ENCODE measurements at places on chromosomes 2 and 18.
A peak's percentile ranks its signal among the peaks of the same experiment; 100 is the strongest.

- DNase-seq = peak; percentile 62
Measured at GRCh38 chr2:143110758-143111428, 18.3 kb upstream of the ARHGAP15 start.

DNA sequence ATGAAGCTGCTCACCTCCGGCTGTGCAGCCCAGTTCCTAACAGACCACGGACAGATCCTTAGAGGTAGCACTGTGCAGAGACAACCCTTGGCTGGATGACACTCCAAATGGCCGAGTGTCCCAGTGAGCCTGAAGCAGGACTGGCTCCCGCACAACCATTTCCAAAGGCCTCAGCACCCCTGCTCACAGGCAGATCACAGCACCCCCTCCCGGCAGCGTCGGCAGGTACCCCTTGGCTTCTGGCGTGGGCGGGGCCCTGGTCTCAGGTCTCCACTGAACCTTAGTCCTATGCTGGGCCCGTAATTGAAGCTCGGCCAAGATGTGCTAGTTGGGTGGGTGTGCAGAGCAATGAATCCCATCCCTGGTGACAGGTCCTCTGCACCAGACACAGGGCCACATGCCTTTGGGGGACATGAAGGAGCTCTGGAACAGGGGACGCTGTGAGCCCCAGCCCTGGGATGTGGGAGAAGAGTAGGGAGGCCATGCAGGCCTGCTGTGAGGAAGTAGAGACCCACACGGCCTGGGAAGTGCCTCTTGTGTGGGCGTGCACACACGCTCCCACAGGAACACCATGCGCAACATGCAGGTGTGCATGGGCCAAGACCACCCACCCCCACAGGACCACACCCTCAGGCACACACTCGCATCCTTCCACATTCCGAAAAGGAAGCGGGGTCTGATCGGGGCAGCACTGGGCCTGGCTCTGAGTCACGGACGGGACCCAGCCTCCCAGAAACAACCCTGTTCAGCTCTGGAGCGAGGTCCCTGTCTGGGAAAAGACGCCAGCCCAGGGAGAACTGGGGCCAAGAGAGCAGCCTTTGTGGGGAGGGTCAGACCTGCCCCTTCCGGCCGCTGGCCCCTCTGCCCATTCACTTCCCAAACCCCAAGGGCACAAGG lies 2.8 kb downstream of the DUSP2 start:
- DNase-seq = no peak

- no peak for DNase-seq
Measured at GRCh38 chr2:69563021-69563420, 80.5 kb downstream of the AAK1 start.

DNA sequence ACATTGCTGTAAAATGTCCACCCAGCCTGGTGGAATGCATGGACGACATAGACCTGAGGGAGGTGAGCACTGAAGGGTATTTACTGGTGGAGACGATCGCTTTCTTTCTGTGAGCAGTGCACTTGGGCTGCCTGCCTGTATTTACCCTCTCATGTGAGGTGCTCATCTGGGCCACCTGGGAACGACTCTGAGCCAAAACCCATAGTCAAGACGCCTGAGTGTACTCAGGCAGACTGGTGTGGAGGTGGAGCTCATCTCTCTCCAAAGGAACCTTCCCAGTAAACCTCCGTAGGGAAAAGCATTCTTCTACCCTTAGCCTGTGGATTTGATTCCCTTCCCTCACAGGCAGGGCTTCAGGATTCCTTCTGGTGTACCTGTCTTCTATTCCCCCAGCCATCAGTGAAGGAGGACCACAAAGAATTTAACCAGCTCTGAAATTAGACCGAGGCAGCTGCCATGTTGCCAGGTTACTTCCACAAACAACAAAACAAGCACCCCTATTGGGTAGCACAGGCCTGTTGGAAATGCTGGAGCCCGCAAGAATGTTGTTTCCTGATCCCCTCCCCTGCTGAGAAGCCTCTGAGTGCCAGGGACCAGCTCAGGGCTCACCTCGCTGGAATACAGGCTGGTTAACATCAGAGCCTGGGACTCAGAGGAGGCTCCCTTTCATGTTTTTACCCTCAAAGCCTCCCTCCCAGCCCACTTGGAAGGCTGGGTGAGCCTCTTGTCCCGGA lies 47.5 kb upstream of the TXNDC2 start:
- no peak for DNase-seq

- no peak for DNase-seq
Measured at GRCh38 chr2:74544634-74545033, 9.1 kb downstream of the LOXL3 start.

- DNase-seq = no peak
Measured at GRCh38 chr2:72613931-72614330, 211.9 kb downstream of the EXOC6B start.

GRCh38 chr18:22434973-22435608 lies 17.4 kb upstream of the CTAGE1 start:
- DNase-seq = no peak

DNA sequence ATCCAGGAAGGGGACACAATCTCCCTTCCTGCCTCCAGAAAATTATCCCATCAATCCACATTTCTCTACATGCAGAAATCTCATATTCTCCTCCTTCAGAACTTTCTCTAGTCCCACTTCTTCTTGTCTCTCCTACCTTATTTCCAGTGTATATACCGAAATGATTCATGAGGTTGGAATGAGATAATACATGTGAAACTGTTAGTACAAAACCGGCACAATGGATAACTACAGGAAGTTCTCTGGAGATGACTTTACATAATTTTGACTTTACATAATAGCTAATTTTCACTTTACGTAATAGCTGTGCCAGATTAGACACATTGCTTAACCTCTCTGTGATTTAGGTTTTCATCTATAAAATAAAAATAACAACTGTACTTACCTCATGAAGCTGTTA lies 801.3 kb downstream of the ERBB4 start:
- no peak for DNase-seq

DNA sequence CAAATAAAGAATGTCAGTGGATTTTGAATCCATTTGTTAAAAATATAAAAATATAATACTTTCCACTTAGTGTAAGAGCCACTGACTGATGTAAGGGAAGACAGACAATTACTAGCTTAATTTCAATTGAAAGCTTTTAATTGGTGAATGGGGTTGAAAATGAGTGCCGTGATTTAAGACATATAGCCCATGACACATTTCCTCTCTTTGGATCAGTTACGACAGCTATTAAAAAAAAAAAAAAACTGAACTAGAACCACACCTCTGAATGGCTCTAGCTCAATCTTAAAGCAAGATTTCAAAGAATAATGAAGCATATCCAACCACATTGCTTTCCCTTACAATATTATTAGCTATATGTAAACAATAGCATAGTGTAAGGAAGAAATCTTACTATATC lies 44.0 kb downstream of the CIB4 start:
- no peak for DNase-seq

- DNase-seq = no peak
Measured at GRCh38 chr2:184215745-184216144, 382.6 kb upstream of the ZNF804A start.

DNA sequence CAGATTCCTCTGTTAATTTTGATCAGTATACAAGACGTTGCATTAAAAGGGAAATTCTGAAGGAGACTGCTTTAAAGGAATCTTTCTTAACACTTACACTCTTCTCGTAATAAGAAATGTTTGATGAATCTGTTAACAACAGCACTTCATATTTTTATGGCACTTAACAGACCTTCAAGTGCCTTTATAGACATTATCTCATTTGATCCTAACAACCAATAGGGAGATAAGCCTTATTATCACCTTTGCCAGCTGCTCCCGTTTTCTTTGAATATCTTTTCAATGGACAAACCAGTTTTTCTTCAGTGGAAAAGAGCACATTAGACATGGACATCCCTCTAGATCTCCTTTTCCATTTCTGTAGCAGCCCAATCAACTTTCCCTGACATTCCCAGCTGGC lies 653.0 kb upstream of the FAM98A start:
- no peak for DNase-seq

DNA sequence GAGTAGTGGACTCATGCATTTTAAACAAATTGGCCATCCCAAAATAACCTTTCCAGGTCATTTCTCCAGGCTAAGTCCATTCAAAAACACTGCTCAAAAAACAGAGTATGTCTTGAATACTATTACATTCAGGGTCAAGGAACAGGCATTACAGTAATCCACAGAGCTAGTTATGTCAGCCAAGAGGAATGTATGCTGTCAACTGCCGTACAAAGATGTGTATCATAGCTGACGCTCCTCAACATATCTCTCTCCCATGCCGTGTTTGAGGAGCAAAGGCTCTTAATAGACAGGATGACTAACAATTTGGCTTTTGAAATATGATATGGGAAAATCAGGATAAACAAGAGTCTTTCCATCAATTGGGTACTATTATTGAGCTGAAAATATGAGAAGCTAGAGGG lies 68.8 kb upstream of the KCTD1 start:
- DNase-seq = no peak

Measured in activated CD4-positive, alpha-beta T cell treated with anti-CD3 and anti-CD28 coated beads, Interleukin-2, amount 50 U/mL, for 24 hours (primary cell).